Heart left ventricle (tissue), 16 donors: ENCODE measurements at places on chromosomes 1 and 21.
A peak's percentile ranks its signal among the peaks of the same experiment; 100 is the strongest.

DNA sequence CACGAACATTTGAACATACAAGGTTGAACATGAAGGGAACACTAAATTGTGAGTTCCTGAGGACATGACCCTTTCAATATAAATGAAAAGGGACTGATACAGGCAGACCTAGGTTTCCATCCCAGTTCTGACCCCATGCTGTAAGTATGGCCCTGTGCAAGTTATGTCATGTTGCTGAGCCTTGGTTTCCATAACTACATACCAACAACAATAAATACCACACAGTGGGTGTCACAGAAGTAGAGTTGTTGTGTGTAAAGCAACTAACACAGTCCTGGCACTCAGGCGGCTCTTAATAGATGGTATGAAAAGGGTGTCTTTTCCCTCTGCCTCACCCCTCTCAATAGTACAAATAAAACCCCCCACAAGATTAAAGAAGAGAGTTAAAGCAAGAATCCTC, 140.8 kb downstream of the LMX1A start:
- no peak for DNase-seq

DNA sequence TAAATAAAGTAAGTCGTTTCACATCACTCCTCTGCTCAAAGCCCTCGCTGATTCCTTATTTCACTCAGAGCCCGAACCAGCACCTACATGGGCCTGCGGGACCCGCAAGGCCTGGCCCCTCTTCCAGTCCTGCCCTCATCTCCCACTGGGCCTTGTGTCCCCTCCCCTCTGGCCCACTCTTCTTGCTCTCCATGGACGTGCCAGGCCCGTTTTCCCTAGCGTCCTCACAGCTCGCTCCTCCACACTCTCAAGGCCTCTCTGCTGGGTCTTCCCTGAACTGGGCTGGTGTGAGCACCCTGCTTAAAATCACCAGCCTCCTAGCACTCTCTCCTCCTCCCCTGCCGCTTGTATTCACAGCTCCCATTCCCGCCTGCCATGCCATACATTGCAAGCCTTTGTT, 237.9 kb downstream of the FOXD2 start:
- DNase-seq, result peak; percentile 9

DNA sequence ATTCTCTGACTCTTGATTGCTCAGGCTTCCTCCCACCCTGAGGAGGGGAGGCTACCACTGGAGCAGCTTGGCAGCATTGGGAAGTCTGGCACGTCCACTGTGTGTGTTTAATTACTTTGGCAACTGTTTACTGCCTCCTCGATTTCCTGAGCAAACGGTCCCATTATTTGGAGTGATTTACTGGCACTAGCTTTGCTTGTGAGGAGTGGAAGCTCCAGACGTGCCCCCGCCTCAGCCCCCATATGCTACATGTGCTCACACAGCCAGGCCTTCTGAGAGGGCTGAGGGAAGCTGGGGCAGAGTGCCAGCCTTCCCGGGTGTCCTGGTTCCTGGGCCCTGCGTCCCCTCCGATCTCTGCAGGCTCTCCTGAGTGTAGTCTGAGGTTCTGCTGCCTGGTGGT, 306.2 kb downstream of the PTPRU start:
- DNase-seq, result no peak

GRCh38 chr1:226572325-226572726, 23.8 kb downstream of the STUM start:
- no peak for DNase-seq

GRCh38 chr1:95223110-95223509, 10.9 kb upstream of the RWDD3 start:
- no peak for DNase-seq

- DNase-seq, result no peak
These were observed 17.9 kb downstream of the LHX8 start for GRCh38 chr1:75152092-75152491.

DNA sequence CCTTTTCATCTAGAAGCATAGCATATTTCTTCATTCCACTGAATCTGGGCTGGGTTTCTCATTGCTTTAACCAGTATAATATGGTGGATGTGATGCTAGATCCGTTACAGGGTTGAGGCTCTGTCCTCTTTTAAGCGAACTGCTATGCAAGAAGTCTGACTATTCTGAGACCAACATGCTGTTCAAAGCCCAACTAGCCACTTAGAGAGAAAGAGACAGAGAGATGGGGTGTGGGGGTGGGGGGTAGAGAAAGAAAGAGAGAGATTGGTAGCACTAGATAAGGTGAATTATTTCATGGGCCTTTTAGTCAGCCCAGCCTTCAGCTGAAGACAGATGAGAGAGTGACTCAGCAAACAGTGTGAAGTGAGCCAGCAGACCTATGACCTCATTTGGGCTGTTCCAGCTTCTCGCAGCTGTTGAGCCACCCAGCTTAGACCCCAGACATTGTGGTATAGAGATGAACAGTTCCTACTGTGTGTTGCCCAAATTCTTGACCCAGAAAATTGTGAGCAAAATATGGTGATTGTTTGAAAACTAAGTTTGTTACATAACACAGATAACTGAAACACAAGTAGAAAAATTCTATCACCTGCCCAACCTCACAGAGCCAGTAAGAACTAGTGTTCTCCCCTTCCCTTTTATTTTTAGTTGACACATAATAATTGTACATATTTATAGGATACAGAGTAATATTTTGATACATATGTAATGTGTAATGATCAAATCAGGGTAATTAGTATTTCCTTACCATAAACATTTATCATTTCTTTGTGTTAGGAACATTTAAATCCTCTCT, 40.7 kb upstream of the PRKACB start:
- DNase-seq, result peak; percentile 63

DNA sequence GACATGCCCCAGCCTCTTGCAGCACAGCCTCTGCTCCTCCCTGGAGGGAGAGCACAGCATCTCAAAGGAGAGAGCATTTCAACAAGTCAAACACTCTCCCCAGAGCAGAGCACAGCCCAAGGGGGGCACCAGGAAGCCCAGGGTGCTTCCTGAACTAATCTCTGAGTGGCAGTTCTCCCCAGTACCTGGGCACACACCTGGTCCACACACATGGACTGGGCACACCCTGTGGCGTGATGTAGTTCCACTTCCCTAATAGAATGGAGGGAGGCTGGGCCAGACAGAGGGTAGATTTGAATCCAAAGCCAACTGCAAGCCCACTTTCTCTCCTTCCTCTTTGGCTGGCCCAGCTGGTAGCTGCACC, 55.5 kb downstream of the CD46 start:
- DNase-seq, result no peak

- DNase-seq, result no peak
These were observed 1.3 kb upstream of the ATP6V1G3 start for GRCh38 chr1:198541737-198542136.

DNA sequence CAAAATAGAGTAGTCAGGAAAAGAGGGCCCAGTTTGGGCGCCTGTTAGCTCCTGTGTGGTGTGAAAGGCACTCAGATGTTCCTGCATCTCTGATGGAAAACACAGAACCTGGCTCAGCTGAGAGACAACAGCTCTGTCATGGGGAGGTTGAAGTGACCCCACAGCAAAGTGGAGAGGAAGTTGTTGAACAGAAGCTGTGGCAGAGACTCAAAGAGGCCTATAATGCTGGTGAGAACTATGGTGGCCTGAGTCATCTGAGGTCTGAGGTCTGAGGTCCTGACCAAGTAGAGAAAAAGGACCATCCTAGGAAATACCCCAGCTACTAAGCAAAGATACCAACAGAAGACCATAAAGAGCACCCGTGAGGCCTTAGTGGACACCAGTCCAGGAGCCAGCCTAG, 45.6 kb upstream of the JAK1 start:
- DNase-seq, result no peak

DNA sequence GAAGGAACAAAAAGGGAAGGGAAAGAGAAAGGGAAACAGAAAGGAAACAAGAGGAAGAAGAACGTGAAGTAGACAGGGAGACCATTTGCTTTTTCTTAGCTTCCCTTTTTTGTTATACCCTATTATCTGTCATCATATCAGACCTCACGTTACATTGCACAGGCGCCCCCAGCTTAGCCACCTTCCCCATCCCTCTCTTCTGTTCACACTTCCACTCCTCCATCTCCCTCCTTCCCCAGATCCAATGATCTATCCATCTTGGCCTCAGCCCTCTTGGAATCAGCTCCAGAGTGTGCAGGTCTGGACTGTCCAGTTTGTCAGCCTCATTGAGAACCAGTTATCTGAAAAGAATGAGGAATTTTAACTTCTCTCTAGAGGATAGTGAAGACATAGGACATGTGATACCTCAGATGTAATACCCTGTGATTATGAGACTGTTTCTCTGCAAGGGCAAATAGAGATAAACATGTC, 101.1 kb upstream of the ERRFI1 start:
- DNase-seq, result no peak

DNA sequence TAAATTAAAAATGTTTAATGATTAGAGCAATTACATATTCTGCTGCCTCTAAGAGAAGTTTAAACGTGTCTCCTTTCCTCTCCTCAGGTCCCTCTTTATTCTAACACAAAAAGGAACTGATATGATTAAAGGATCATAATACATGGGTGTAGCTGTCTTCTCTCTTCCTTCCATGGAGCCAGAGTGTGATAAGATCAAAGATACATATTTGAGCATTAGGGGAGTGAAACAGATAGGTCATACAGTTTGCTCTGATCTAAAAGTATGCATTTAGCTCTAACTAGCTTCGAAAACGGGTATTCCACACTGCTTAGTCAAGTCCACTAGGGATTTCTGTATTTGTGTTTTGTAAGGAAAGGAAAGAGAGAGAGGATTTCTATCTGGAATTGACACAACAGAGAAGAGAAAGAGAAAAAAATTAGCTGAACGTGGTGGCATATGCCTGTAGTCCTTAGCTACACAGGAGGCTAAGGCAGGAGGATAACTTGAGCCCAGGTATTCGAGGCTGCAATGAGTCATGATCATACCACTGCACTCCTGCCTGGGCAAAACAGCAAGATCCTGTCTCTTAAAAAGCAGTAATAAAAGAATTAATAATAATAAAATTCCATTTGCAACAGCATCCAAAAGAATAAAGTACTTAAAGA, 63.1 kb downstream of the CDC42BPA start:
- DNase-seq, result no peak

- no peak for DNase-seq
These were observed 4.1 kb downstream of the PLEKHN1 start for GRCh38 chr1:970242-970972.

GRCh38 chr1:43452789-43453441, 816 bp downstream of the HYI start:
- no peak for DNase-seq

GRCh38 chr21:38661197-38661871, 144.4 kb upstream of the ETS2 start:
- peak; percentile 23 for DNase-seq

DNA sequence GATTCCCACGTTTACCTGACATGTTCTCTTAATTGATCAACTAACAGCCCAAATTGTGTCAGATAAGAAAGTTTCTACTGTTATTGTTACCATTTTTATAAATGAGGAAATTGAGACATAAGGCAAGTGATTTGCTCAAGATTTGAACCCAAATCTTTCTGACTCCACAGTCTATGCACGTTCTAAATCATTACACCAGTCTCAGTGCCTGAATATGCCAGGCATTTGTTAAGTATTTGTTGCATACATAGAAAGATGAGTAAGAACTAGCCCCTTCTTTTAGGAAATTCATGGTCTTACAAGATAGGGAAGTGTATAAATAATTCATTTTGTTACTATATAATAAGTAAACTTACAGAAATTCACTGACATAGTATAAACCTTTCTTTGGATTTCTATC, 7.1 kb upstream of the CD101 start:
- no peak for DNase-seq

DNA sequence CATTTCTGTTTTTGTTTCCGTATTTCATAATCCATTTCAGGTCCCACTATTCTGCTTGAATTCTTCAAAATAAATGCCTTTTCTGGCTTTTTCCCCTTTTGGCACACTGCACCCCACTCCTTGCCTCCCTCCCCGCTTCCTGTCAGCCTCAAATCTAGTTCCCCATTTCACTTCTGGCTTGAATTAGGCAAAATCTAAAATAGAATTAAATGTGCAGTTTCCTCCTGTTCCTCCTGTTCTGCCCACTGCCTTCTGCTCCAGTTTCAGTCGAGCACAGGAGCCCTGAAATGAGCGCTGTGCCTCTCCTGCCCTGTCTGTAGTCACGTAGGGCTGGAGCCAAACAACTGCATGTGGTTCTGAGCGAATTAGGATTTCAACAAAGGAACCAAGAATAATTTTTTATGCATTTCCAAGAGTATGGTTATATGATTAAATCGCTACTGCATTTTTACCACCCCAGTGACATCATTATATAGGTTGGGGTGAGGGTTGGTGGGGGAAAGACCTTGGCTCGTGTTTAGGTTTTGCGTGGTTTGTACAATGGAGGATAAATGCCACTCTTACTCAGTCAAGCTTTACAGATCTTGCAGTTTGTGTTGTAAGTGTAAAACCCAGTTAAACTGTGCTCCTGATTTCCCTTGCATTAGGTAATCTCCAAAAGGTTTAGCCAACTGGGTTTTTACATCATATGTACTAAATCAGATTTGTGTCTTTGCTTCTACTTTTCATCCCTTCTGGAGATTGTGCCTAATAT, 114.9 kb downstream of the VPS13D start:
- peak; percentile 41 for DNase-seq

- DNase-seq, result no peak
These were observed 112.2 kb downstream of the RYR2 start for GRCh38 chr1:237154157-237154556.

DNA sequence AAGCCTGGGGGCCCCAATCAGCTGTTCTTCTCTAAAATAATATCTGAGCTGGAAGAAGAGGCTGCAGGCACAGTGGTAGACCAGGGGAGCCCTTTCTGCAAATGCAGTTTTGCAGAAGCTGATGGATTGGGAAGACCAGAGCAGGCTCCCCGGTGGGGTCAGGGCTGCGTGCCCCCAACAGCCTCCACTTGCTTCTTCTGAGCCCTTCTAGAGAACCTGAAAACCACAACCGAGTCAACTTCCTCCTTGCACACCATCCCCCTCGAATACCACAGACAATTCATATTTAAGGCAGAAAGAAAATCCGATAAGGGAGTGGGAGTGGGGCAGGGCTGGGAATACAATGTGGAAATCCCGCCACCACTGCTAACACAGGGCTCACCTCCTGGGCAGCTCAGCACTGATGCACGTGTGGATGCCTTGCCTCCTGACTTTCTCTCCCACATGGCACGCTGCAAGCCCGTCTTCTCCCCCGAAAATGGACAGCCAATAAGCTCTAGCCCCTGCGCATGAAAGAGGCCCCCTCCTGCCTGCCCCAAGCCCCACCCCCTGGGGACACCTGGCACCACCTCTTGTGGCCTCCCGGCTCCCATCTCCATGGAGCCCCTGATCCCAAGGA, 25.4 kb upstream of the ALDH4A1 start:
- DNase-seq, result no peak

- DNase-seq, result no peak
These were observed 45.9 kb upstream of the EPS15 start for GRCh38 chr1:51565009-51565408.
